ENCODE measurements at places on chromosomes 2 and 18.

DNA sequence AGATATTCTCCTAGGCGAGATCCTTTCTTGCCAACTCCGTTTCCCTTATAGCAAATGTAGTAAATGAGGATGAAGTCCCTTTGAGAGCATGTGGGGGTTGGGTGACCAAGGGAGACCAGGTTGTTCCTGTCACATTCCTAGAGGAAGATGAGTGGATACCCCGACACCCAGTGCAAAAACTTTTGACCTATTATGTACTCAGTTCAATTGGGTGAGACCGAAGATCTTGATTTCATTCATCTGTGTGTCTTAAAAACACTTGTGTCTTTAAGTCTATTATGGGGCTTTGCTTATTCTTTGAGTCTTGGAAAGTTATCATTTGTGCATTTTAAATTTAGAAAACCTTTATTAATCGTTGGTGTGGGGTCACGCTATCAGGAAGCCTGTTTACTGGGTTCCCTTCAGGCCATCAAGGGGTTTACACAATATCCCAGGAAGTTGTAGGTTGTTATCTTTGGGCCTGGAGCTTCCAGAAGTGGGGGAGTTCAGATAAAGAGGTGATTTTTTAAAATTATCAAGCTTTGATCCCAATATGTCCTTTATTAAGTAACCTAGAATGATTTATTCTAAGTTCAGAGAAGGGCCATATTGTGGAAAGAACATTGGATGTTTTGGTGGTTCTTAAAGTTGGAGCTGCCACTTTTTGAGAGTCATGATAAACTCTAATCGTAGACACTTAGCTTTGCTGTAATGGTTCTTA is 2.8 kb downstream of the RHOB start:
- no peak for DNase-seq

- no peak for DNase-seq
Measured at GRCh38 chr2:166451468-166451867, 42.6 kb downstream of the SCN7A start.

GRCh38 chr2:8049851-8050571 is 631.8 kb upstream of the ID2 start:
- no peak for DNase-seq

DNA sequence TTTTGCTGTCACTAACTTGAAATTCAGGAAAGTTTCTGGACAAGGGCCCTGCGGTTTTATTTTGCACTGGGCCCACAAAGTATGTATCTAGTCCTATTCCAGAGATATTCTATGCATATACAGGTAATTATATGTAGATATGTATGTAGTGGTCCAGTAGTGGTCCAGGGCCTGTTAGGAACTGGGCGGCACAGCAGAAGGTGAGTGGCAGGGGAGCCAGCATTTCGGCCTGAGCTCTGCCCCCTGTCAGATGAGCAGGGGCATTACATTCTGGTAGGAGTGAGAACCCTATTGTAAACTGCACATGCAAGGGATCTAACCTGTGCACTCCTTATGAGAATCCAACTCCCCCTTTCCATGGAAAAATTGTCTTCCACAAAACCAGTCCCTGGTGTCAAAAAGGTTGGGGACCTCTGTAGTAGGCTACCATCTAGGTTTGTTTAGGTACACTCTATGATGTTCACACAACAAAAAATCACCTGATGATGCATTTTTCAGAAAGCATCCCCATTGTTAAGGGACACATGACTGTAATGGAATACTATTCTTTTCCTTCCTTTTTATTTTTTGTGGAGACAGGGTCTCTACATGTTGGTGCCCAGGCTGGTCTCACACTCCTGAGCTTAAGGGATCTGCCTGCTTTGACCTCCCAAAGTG is 2.8 kb upstream of the PPP4R3B start:
- peak; percentile 56 for DNase-seq

GRCh38 chr2:46510598-46511177 is 31.3 kb downstream of the TMEM247 start:
- DNase-seq, result no peak

GRCh38 chr2:135798762-135799161 is 38.2 kb downstream of the LCT start:
- DNase-seq, result peak; percentile 39

DNA sequence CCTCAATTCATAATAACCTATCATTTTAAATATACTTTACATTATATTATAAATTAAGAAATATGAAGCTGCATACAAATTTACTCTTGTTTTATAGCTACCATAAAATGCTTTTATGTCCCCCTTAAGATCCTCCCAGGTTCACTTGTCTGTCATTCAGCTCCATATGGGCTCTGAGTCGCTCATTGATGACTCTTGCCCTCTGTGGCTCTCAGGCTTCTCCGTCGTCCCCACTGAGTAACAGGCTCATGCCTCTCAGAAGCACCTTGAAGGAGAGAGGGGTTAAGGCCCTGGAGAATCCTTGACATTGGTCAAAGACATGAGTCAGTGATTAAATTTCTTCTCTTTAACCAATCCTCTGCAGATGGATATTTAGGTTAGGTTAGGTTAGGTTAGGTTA is 6.2 kb upstream of the MCM6 start:
- DNase-seq, result no peak

DNA sequence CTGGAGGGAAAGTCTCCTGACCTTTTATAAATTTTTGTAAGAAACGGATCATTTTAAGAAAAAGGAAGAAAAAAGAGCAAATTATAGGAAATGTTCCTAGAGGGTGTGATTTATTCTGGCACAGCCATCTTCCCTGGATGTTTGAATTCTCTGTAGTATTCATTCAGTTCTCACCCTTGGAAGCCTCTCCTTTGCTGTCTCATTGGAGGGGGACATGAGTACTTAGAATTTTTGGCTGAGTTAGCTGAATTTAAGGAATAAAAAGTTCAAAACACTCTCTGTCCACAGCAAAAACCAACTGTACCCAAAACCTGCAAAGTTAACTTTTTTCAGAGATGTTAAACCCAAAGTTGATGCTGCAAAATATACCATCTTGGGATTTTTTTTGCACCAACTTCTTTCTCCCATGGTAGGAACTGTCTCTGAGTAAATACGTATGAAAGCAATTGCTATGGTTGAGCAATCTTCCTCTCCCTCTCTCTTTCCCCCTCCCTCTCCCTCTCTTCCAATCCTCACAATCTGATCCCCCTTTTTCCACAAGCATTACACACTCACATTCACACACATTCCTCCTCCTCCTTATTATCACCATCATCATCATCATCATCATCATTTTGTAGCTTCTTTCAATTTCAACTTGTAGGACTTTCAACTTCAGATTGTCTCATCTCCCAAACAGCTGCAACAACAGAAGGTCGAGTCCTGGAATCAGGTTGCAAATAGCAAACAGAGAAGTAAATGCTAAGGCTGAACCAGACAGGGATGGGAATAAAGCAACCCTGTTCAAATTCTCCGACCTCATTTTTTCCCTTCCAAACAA is 183.7 kb downstream of the GFPT1 start:
- DNase-seq, result no peak

- peak; percentile 72 for DNase-seq
Measured at GRCh38 chr2:37877457-37878315, 47.4 kb upstream of the RMDN2 start.

DNA sequence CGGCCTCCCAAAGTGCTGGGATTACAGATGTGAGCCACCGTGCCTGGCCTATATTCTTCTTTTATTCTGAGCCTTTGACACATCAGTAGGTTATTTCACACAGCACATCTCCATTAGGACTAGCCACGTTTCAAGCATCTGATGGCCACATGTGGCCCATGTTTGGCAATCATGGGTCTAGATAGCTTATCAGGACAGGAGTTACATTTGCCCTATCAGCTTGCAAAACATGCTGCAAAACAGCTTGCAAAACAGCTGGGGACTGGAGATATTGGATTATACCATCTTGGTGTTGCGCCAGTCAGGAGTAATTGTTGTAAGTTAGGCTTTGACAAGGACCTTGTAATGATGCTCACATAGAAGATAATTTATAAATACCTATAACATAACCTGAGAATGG is 94.9 kb downstream of the GBX2 start:
- DNase-seq, result no peak

GRCh38 chr2:205969584-205969983 is 116.4 kb downstream of the INO80D start:
- no peak for DNase-seq

DNA sequence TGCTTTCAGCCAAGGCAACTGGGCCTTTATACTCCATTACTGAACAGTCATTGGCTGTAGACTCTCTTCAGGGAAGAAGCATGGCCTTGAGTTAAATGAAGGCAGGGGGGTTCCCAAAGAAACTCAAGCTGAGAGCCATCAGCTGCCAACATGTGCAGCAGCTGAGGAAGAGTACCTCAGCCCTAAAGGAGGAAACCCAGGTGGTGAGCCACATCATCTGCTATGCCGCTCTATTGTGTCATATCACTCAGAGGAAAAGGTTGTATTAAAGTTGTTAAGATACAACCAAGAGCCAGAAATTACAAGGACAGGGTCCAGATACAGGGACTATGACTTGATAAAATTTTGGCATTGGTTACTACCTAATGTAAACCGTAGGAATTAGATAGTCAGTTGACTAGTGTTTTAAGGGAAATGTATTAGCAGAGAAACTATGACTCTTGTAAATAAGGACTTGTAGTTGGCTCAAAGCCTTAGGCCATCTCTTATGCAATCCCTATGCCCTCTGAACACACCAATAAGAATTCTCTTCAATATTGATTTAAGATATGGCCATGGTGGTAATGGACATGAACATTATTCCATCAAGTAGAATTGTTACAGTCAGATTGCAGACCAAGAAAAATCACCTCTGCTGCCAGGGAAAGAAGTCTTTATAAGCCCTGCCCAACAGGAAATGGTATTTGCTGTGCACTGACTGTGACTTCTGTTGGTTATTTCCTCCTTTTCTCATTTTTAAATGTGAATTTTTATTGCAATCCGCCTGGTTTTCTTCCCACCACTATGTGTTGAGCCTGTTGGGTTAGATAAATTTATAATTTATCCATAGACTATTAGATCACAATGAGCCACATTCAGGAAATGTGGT is 9.2 kb upstream of the LRPPRC start:
- DNase-seq, result peak; percentile 28

- no peak for DNase-seq
Measured at GRCh38 chr2:154207288-154208047, 335.7 kb downstream of the GALNT13 start.

- DNase-seq, result no peak
Measured at GRCh38 chr2:19767899-19768298, 133.9 kb downstream of the TTC32 start.

GRCh38 chr2:158319269-158319668 is 137.3 kb downstream of the CCDC148 start:
- DNase-seq, result no peak

DNA sequence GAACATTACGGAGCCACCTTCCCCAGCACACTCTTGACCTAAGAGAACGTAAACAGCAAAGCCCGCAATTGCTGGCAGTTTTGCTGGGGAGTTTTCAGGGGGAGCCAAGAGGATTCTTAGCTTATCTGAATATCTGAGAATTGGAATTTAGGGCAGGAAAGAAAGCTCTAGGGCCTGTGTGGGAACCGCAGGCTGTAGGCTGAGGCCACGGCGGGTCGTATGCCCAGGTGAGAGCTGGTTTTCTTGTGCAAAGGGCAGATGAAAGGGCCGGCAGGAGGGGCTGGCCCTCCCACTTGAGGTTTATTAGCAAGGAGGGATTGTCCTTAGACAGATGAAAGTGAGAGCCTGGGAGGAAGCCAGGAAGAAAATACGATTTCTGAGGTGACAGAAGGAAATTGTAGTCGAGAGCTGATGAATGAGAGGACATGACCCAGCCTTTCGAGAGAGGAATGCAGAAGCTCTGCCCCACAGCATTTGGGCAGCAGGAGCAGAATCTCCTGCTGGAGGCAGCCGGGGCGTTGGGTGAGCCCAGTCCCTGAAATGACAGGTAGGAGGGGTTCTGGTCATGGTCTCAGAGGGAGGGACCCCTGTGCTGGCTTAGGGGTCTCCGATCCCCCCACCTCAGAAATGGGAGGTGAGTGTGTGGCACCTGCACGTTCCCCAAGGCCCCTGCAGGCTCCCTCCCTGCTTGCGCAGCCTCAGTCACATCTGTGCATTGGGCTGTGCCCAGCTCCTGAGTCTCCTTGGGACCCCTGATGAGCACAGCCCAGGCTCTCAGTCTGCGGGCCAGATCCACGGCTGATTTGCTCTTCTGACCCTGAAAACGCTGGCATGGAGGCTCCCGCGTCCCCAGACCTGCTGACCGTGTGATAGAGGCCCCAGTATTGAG is 61.1 kb downstream of the CABLES1 start:
- no peak for DNase-seq

DNA sequence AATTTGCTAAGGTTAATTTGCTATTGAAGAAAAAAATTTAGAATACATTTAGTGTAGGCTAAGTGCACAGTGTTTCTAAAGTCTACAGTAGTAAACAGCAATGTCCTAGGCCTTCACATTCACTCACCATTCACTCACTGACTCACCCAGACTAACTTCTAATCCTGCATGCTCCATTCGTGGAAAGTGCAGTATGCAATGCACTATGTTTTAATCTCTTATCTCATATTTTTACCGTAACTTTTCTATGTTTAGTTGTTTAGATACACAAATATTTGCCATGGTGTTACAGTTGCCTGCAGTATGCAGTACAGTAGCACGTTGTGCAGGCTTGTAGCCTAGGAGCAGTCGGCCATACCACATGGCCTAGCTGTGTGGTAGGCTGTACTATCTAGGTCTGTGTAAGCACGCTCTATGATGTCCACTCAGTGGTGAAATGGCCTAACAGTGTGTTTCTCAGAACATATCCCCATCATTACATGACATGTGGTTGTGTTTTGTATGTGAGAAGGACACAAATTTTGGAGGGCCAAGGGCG is 18.1 kb upstream of the RFX8 start:
- DNase-seq, result no peak

DNA sequence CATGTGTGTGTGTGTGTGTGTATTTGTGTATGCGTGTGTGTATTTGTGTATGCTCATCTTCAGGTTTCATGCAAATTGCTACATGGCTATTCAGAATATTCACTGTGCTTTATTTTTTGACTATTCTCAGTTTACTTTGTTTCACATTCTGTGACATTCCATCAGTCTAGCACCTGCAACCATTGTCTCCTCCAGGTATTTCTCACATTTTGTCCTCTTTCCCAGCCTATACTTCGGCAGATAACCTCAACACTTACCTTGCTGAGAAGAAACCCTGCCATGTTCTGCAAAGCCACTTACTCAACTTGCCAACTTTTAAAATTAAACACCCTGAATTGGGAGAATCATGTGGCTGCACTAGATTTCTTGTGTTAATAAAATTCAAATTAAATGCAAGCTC is 135.4 kb upstream of the REG3A start:
- DNase-seq, result no peak

- no peak for DNase-seq
Measured at GRCh38 chr18:9188359-9189231, 52.0 kb downstream of the ANKRD12 start.

GRCh38 chr2:38130876-38131275 is 54.9 kb upstream of the CYP1B1 start:
- DNase-seq, result no peak

DNA sequence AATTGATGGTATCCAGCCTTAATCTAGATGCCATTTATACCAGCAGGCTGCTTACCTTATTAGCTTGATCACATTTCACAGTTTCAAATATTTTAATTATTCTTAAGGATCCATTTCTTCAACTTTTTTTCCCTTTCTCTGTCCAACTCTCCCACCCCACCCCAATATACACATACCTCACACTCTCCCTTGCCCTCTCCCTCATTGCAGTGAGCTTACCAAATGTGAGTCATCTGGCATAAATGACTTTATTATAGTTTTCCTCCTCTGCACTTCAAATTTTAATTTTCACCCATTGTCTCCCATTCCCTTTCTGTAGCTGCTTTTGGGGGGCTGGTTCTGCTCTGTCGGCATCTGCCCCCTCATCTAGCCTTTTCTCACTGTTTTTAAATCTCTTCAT is 12.9 kb downstream of the HTR2B start:
- DNase-seq, result no peak

GRCh38 chr2:62412347-62412742 is 93.7 kb downstream of the TMEM17 start:
- peak; percentile 16 for DNase-seq
